ENCODE measurements at places on chromosomes 5 and 9.

GRCh38 chr9:122309861-122310260 is 45.2 kb downstream of the MRRF start:
- no peak for DNase-seq

- no peak for DNase-seq
These were observed 106.5 kb downstream of the BNC2 start for GRCh38 chr9:16763946-16764345.

DNA sequence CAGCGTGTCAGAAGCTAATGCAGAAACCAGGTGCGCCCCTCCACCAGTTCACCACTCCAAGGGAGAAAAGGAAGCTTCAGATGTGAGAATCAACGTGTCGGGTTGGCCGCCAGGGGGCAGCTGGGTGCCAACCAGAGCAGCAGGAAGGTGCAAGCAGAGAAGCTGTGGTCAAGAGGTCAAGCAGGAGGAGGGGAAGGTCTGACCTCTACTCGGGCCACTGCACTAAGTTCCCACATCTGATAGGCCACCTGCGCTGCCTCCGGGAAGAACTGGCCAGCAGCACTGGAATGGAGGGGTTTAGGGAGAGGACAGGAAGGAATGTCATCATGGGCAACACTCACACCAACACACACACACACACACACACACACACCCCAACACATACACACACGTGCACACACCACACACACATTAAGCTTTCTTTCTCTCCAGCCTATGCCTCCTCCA is 31.4 kb downstream of the ANXA6 start:
- DNase-seq = peak; percentile 29

DNA sequence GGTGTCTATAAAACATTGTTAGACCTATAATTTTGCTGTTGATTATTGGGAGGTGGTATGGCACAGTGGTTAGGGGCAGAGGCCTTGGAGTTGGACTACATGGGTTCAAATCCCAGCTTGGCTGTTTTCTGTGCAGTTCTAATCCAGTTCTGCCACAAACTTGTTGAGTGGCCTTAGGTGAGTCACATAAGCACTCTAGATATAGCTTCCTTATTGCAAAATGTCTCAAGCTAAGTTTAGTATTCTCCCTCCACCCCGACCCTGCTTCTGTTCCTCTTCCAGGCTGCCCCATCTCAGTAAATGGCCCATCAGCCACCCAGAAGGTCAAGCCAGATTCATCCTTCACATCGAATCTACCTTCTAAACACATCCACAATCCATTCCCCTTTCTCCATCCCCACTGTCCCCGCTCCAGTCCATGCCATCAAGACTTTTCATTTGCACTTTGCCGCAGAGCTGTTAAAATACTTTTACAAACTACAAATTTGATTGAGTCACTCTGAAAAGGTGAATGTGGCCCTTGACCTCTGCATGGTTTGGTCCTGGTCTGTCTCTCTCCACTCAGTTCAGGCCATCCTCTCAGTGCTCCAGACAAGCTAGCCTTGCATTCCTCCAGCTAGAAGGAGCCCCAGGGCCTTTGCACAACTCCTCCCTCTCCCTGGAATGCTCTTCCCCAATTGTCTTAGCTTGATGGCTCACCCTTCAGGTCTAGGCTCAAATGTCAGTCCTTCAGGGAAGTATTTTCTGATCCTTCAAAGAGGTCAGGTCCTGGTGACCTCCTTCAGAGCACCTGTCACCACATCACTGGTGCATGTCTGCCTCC is 10.0 kb upstream of the HDHD3 start:
- no peak for DNase-seq

- DNase-seq = no peak
These were observed 124.2 kb upstream of the ATP10B start for GRCh38 chr5:160976181-160976580.

- DNase-seq = no peak
These were observed 46.4 kb upstream of the SHC3 start for GRCh38 chr9:89225036-89225435.
